ENCODE measurements at places on chromosomes 7 and 10. TPM values are rescaled to one million over a fixed set of nuclear protein-coding genes. Genes with fewer than 3 reads are reported as not detected.

Gene BMPER
- 2.5 TPM for total RNA-seq

Gene ADRB1
- total RNA-seq, result not detected

Gene DYNC1I1
- total RNA-seq, result 3.1 TPM

Gene TAS2R41
- total RNA-seq, result not detected

Gene MYH16
- not detected for total RNA-seq

Gene FGL2
- total RNA-seq, result not detected

Gene RBP3
- total RNA-seq, result not detected

Gene ZNF32
- total RNA-seq, result 25.7 TPM

Gene LGI1
- total RNA-seq, result 0.26 TPM

Gene DDX50
- total RNA-seq, result 35.2 TPM

Gene CLCN1
- not detected for total RNA-seq

Gene BCCIP
- total RNA-seq, result 39.4 TPM

Gene CYP3A7
- total RNA-seq, result 0.18 TPM

Gene MARCHF5
- total RNA-seq, result 46.0 TPM

Gene CFAP69
- total RNA-seq, result 1.8 TPM

Gene LIPA
- total RNA-seq, result 84.2 TPM

- no peak for DNase-seq
Measured at GRCh38 chr10:48659790-48660189, 24.9 kb upstream of the WDFY4 start.

- DNase-seq, result no peak
Measured at GRCh38 chr10:34719746-34720145, 95.3 kb downstream of the PARD3 start.

GRCh38 chr7:112501801-112502503 lies 21.2 kb downstream of the LSMEM1 start:
- DNase-seq, result no peak

DNA sequence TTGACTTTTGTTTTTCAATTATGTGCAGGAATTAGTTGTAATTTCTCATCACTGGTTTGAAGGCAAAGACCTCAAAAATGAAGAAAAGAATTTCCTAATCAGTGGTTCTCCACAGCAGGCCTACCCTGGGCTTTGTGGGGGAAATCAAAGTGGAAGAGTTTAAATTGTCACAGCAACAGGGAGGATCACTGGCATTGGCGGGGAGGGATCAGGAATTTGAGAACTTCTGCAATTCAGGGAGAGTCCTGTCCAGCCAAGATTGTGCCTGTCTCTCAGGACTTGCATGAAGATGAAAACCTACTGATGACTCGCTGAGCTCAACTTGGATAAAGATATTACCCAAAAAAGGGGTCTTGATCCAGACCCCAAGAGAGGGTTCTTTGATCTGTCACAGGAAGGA lies 70.1 kb downstream of the HACD1 start:
- no peak for DNase-seq

DNA sequence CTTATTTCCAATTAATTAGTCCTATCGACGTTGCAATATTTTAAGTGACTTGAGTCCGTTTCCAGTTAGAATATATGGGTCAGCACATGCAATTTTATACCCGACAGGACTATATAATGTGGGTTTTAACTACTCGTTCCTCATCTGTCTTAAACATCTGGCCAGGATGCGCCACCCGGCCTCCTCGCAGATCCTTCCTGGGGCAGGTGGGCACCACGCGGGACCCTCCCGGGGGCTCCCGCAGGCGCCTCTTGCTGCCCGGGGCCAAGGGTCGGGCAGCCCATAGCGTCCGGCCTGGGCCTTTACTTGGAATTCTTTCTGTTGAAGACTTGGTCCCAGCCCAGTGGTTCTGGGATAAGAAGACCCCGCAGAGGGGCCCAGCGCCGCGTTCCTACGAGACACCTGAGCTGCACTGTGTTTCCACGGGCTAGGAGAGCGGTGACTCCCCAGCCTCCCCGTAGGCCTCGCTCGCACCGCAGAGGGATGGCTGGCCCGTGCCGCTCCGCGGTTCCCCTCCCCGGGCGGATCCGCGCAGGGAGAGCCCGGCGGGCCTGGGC lies 10.1 kb upstream of the MNX1 start:
- no peak for DNase-seq

DNA sequence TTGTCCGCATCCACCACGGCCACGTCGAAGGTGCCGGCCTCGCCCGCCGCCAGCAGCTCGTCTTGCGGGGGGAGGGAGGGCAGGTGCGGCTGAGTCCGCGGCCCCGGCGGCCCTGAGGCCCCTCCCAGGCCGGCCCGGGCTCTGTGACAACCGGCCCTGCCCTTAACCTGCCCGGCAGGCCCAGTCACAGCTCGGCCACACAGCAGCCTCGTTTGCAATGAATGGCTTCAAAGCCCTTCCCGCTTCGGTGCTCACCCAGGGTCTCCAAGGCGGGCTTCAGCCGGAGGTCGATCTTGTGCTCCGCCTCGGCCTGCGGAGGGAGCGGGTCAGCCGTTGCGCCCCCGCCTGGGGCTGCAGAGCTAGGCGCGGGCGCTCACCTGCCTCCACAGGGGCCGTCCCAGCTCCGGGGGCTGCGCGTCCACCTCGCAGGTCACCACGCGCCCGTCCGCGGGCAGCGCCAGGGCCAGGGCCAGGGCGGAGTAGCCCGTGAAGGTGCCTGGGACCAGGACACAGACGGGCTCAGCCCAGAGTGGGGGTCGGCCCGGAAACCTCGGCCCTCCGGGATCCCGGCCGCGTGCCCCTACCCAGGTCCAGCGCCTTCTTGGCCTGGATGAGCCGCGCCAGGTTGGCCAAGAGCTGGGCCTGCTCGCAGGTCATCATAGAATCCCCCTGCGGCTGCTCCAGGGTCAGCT lies 928 bp downstream of the COMTD1 start:
- DNase-seq, result peak; percentile 34

- DNase-seq, result peak; percentile 97
Measured at GRCh38 chr7:151341357-151342101, at the start of gene NUB1. TSS of gene NUB1 (plus strand) at chr7:151341812. CDS start at chr7:151345350, 3,538 bp downstream.

DNA sequence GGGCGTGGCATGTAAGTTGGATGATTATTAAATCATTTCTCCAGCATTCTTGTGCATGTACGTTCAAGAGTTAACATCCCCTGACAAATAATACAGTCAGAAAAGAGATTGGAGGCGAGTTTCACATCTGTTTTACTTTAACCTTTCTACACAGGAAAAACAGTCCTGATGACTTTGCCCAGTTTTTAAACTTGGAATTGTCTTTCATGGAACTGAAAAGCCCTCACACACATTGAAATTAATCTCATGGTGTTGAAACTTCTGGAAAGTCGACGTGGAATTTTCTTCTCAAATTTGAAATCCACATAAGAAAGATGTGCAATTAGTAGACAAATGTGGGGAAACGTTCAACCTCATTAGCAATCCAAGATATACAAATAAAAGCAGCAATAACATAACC lies 31.2 kb upstream of the ZNF438 start:
- no peak for DNase-seq

GRCh38 chr7:157825325-157825724 lies 488.5 kb downstream of the DNAJB6 start:
- DNase-seq, result no peak

GRCh38 chr7:142711196-142711595 lies 38.1 kb upstream of the PRSS1 start:
- no peak for DNase-seq

GRCh38 chr10:110042891-110043290 lies 35.1 kb downstream of the ADD3 start:
- no peak for DNase-seq

DNA sequence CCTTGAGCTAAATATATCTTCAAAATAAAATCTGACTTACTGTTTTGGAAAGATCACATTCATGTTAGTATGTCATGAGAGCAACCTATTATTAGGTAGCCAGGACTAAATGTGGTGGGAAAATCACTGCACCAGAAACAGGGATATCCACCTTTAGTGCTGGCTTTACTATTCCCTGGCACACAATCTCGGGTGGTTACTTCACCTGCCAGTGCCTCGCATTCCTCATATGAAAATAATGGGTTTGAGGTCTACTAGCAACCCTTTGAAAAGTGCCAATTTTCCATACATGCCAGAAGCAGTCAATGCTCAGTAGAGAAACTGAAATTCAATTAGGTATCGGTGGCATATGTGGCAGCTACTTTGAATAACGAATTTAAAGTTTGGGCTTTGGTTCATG lies 36.8 kb downstream of the PTN start:
- no peak for DNase-seq

DNA sequence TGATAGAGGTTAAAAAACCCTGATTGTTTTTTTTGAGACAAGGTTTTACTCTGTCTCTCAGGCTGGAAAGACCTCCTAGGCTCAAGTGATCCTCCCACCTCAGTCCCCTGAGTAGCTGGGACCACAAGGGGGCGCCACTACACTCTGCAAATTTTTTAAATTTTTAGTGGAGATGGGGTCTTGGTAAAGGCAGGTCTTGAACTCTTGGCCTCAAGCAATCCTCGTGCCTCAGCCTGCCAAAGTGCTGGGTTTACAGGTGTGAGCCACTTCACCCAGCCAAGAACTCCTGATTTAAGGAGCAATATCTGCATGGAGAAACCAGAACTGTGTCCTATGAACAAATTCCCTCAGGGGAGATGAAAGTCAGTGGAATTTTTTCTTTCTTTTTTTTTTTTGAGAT lies 7.3 kb upstream of the KLHDC10 start:
- DNase-seq, result peak; percentile 81

DNA sequence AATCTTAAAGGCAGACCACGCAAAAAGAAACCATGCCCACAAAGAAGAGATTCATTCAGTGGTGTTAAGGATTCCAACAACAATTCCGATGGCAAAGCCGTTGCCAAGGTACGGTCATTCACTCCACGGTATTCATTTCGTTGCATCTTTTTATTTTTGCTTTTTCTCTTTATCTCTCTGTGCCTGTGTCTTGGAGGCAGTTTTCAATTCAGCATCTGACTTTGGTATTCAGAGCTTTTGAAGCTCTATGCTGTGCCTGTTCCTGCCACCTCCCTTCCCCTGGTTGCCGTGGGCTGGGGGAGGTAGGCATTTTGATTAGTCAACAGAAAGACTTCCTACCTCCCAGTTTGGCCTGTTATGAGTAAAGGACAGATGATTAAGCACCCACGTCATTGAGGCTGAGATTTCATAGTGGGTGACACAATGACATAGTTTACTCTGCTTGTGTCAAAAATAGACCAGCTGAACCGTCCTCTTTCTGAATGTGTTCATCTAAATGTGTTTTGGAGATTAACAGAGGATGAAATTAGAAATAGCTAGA lies 149.5 kb downstream of the ARID5B start:
- DNase-seq, result no peak

DNA sequence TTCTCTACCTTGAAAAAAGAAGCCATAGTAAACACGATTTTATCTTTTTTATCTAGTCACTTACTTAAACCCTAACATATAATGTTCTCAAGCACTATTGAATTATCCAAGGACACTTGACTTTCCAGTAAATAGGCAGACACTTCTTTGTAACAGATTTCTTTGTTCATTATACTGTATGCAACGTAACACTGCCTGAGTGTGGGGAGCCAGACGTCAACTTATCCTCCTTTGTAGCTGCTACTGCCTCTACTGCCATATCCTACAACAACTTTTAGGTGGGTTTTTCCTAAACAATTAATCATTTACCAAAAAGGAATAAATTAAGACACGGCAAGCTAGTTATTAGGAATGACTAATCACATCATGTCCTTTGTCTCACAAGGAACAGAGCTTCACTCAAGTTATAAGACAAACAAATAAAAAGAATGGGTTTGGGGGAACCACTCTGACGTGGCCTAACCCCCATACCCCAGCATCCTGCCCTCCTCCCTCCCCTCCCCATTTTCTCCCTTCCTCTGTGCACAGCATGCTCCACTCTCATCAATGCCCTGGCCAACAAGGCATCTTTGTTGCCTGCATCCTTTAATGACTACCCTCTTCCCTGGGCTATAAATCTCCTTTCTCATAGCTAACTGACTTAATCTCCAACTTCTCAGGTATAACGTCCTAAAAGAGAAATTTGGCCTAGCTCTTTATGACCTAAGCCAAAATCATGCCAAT lies 43.3 kb downstream of the DOCK4 start:
- DNase-seq, result no peak

DNA sequence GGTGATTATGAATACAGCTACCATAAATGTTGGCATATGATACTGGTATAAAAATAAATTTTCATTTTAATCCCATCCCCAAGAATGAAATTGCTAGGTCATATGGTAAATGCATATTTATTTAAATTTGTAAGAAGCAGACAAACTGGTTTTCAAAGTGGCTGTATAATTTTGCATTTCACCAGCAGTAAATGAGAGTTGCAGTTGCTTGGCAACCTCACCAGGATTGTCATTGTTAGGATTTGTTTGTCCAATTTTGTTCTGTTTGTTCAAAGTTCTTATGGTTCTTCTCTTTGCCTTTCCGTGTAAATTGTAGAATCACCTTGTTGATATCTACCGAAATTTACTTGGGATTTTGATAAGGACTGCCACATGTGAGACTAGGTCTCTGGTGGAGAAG lies 237.4 kb downstream of the OTUD1 start:
- no peak for DNase-seq

GRCh38 chr10:101063050-101063525 lies 1.3 kb downstream of the KAZALD1 start:
- peak; percentile 30 for DNase-seq

GRCh38 chr7:37974711-37975110 lies 54.3 kb downstream of the EPDR1 start:
- DNase-seq, result no peak

- no peak for DNase-seq
Measured at GRCh38 chr10:34670081-34670480, 145.0 kb downstream of the PARD3 start.

DNA sequence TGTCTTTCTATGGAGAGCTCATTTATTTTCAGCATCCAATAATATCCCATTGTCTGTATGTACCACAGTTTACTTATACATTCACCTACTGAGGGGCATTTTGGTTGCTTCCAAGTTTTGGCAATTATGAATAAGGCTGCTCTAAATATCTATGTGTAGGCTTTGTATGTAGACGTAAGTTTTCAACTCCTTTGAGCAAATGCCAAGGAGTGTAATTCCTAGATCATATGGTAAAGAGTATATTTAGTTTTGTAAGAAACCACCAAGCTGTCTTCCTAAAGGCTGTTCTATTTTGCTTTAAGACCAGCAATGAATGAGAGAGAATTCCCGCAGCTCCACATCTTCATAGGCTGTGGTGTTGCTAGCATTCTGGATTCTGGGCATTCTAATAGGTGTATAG lies 259.8 kb downstream of the DIP2C start:
- no peak for DNase-seq

- DNase-seq, result no peak
Measured at GRCh38 chr10:13834581-13835286, 248.0 kb downstream of the PRPF18 start.

GRCh38 chr10:90745565-90745964 lies 112.3 kb downstream of the HTR7 start:
- DNase-seq, result no peak

- DNase-seq, result no peak
Measured at GRCh38 chr7:155216475-155217272, 81.0 kb upstream of the INSIG1 start.

DNA sequence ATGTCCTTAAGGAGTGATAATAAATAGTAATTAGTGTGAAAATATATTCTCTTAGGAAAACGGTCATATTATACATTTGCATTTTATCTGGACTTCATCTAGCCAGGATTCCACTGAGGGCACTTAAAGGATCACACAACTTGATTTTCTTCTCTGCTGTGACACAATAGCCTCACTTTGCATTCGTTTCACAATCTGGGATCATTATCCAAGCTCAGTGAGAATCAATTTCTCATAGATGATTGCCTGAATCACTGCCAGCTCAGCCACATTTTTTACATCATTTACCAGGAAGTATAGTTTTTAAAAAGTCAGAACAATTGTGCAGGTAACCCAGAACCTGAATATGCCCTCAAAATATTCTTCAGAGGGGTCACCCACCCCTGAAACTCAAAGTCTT lies 68.9 kb downstream of the PTPRZ1 start:
- DNase-seq, result no peak

- no peak for DNase-seq
Measured at GRCh38 chr7:45524445-45524844, 49.7 kb upstream of the ADCY1 start.
